ENCODE measurements at places on chromosomes 12 and 14.
A peak's percentile ranks its signal among the peaks of the same experiment; 100 is the strongest.

DNA sequence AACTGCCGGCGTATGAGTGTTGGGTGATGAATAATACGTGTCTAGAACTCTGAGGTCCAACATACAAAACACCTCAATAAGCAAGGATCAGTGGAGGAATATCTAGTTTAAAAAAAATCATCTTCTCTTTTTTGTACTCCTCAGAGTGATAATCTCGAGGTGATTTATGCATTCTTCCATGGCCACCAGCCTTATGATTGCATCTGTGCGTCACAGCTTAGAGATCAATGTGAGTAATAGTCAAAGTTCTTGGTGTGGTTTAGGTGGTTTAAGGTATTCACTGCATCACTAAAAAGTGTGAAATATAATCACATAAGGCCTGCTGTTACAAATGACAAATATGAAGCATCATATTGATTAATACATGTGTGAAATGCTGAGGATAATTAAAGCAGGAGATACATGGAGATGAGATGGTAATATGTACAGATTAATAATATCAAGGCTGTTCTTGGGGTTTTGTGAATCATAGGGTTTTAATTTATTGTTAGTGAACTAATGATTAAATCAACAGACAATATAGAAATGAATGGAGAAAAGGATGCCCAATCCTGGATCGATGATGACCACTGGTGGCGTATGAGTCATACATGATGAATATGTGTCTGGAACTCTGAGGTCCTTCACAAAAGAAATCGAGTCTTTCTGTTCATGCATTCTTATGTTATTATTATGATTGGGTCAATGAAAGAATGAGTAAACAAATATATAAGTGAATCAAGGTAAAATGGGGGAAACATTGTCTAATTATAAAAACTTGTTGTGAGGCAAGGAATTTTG is 68.8 kb upstream of the RTL1 start:
- H3K27me3 ChIP-seq, result no peaks in the 10 kb centered on the region
- no peak overlapping the region for H3K4me3 ChIP-seq
- DNase-seq, result no peak
- no peak overlapping the region for H3K27ac ChIP-seq

DNA sequence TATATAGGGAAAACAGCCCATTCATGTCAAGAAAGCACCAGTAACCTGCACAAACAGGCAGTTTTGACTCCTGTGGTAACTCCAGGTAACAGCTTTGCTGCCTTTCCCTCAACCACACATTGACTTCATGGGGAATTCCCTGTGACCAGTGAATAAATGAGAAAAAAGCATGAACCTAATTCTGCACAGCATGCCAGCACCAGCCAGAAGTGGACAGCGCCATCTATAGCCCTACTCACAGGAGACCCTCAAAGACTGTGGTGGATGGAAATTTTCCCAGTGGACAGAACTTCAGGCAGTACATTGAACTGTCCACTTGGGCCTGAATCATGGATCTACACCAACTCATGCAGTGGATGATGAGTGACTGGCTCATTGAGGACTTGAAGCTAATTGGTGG is 152.1 kb downstream of the SLC8A3 start:
- no peak overlapping the region for H3K4me3 ChIP-seq
- H3K4me1 ChIP-seq, result peaks cover 3% of the 10 kb centered on the region
- H3K27ac ChIP-seq, result no peak overlapping the region

DNA sequence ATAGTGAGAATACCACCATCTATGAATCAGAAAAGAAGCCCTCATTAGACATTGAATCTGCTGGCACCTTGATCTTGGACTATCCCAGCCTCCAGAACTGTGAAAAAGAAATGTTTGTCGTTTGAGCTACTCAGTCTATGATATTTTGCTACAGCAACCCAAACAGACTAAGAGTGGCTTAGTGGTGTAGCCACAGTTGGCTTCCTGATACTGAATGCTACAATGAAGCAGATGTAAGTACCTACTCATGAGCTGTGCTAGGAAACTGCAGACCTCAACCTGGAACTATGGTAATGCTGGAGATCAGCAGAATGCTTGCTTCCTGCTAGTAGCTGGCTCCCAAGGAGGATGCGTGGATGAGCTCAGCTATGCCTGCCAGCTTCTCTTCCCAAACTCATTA is 268.6 kb upstream of the CRY1 start:
- no peaks in the 10 kb centered on the region for H3K36me3 ChIP-seq
- H3K4me1 ChIP-seq, result no peaks in the 10 kb centered on the region
- no peak overlapping the region for H3K27ac ChIP-seq
- no peak for DNase-seq
- peaks cover 9% of the 10 kb centered on the region for H3K27me3 ChIP-seq

- no peaks in the 10 kb centered on the region for H3K36me3 ChIP-seq
- no peak for DNase-seq
- no peak overlapping the region for H3K4me3 ChIP-seq
- no peaks in the 10 kb centered on the region for H3K4me1 ChIP-seq
- H3K27ac ChIP-seq, result no peak overlapping the region
- no peaks in the 10 kb centered on the region for H3K27me3 ChIP-seq
Measured at GRCh38 chr14:37665479-37665878, 70.0 kb downstream of the TTC6 start.

DNA sequence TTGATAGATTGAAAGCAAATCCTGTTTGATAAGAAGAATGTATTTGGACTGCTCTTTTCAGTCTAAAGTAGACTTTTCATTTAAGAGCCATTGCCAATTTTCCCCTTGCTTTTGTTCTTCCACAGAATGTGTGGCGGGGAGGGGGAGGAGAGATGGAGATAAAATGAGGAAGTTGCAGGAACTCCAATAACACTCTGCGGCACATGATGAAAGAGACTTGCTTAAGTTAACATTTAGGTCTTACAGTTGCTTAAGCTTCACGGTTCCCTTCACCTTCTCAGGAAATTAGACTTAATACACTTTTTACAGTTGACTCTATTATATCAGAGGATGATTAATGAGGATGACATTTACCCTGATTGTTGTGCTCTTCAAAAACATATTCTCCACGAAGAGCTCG is 537.3 kb downstream of the TMTC2 start:
- no peak overlapping the region for H3K27ac ChIP-seq
- no peaks in the 10 kb centered on the region for H3K36me3 ChIP-seq

- no peak for DNase-seq
- peaks cover 15% of the 10 kb centered on the region for H3K27me3 ChIP-seq
- peaks cover 6% of the 10 kb centered on the region for H3K4me1 ChIP-seq
- no peak overlapping the region for H3K4me3 ChIP-seq
- H3K36me3 ChIP-seq, result no peaks in the 10 kb centered on the region
- H3K27ac ChIP-seq, result no peak overlapping the region
Measured at GRCh38 chr12:52380271-52380694, 5.2 kb downstream of the KRT84 start.

DNA sequence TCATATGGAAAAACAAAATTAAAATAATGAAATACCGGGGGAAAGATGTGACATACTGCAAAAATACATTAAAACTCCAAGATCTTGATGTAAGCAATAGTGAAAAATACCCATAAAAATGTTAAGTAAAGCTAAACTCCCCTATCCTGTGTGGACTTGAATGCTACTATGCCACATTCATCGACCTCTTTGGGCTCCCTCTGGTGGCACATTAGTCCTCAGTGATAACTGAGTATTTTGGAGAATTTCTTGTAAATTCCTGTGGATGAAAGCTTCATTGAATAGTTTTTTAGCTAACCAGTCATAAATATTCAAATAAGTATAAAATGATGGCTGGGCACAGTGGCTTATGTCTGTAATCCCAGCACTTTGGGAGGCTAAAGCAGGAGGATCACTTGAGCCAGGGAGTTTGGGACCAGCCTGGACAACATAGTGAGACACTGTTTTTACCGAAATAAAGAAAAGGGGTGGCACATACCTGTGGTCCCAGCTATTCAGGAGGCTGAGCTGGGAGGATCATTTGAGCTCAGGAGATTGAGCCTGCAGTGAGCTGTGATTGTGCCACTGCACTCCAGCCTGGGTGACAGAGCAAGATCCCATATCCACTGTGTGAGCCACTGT is 42.4 kb upstream of the SGPP1 start:
- H3K27ac ChIP-seq, result no peak overlapping the region
- peak; percentile 54 for DNase-seq
- no peaks in the 10 kb centered on the region for H3K36me3 ChIP-seq
- no peaks in the 10 kb centered on the region for H3K27me3 ChIP-seq

- H3K27me3 ChIP-seq, result no peaks in the 10 kb centered on the region
- no peak for DNase-seq
- H3K4me3 ChIP-seq, result peak overlapping the region; percentile 59
Measured at GRCh38 chr14:68506021-68506644, 286.7 kb downstream of the ZFP36L1 start.

DNA sequence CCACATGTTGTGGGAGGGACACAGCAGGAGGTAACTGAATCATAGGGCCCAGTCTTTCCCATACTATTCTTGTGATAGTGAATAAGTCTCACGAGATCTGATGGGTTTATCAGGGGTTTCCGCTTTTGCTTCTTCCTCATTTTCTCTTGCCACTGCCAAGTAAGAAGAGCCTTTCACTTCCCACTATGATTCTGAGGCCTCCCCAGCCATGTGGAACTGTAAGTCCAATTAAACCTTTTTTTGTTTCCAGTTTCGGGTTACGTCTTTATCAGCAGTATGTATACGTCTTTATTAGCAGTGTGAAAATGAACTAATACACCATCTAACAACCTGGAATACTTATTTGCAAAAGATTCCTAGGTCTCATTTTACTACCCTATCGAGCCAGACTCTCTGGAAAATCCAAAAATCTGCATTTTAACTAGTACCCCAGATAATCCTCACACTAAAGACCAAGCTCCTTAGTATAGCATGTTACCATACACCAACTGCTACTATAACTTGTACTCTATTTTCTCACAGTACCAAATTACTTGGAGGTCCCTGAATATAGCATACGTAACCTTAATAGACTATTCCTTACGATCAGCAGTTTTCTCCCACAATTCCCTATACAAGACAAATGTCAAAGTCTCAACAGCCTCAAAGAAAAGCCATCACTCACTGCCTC is 11.5 kb downstream of the GTF2A1 start:
- H3K4me3 ChIP-seq, result peak overlapping the region; percentile 49
- peaks cover 33% of the 10 kb centered on the region for H3K4me1 ChIP-seq
- no peaks in the 10 kb centered on the region for H3K27me3 ChIP-seq
- no peak for DNase-seq
- H3K36me3 ChIP-seq, result peaks cover 47% of the 10 kb centered on the region

DNA sequence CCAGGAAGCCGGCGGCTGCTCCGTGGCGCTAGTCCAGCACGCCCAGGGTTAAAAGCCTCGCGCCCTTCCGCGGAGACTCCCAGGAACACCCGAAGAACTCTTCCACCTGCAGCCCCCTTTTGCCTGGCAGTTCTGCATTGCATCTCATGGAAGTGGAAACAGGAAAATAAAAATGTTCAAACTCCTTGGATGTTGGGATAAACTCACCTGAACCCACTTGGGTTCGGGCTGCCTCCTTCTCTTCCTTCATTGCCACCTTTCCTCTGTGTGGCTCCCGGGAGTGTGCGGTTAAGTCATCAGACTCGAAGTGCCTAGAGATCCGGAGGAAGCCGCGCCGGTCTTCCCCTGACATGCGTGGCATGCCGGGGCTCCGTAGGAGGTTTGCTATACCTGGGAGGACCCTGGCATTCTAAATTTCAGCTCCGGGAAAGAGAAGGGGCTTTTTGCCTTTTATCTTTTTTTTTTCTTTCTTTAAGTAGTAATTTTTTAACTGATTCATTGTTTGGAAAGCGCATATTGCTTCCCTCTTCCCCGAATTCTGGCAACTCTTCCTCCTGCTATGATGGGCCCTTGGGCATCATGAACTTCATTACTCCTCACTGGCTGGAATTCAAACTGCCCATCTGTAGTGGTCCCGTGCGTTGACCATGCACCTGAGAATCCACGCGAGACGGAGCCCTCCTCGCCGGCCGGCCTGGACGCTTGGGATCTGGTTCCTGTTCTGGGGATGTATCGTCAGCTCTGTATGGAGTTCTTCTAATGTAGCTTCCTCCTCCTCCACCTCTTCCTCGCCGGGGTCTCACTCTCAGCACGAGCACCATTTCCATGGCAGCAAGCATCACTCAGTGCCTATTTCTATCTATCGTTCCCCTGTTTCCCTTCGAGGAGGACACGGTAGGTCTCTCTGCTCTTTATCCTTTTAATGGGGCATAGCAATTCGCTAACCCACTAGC is 931.4 kb downstream of the DIO2 start:
- no peak overlapping the region for H3K4me3 ChIP-seq
- H3K27ac ChIP-seq, result no peak overlapping the region
- H3K36me3 ChIP-seq, result peaks cover 2% of the 10 kb centered on the region
- no peaks in the 10 kb centered on the region for H3K4me1 ChIP-seq
- no peak for DNase-seq

- no peak for DNase-seq
- H3K36me3 ChIP-seq, result no peaks in the 10 kb centered on the region
- H3K27me3 ChIP-seq, result no peaks in the 10 kb centered on the region
- H3K4me3 ChIP-seq, result no peak overlapping the region
- H3K27ac ChIP-seq, result no peak overlapping the region
Measured at GRCh38 chr12:96183734-96184370, 10.3 kb upstream of the ELK3 start.

DNA sequence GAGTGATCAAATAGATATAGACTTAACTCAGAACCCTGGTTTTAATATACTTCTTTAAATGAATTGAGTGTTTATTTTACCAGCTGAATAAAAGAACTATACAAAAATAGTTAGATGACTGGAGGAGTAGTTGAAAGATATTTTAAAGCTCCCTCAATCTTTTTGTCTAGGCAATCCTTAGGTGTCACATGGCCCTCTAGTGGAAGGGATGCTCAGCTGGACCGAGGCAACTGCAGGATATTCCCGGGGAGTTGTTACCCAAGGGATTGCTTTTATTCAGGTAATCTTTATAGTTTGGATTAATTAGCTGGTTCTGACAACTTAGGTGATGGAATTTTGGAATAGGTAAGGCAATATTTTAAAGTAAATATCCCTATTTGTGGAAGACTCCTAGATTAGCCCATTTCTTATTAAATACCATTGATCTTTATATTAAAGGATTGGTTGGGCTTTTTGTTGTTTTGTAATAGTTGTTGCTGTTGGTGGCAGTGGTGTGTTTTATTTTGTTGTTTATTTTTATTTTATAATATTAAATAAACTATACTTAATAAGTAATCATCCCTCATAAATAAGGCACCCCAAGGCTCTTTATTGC is 57.1 kb downstream of the ZDHHC17 start:
- H3K36me3 ChIP-seq, result peaks cover 13% of the 10 kb centered on the region
- no peaks in the 10 kb centered on the region for H3K27me3 ChIP-seq
- no peak overlapping the region for H3K4me3 ChIP-seq
- H3K4me1 ChIP-seq, result no peaks in the 10 kb centered on the region
- no peak overlapping the region for H3K27ac ChIP-seq
- DNase-seq, result no peak

- DNase-seq, result no peak
- H3K27me3 ChIP-seq, result peaks cover 4% of the 10 kb centered on the region
- peaks cover 3% of the 10 kb centered on the region for H3K4me1 ChIP-seq
Measured at GRCh38 chr14:104367866-104368750, 211.5 kb upstream of the C14orf180 start.
